ENCODE measurements at places on chromosomes 3 and 15.
A peak's percentile ranks its signal among the peaks of the same experiment; 100 is the strongest.

DNA sequence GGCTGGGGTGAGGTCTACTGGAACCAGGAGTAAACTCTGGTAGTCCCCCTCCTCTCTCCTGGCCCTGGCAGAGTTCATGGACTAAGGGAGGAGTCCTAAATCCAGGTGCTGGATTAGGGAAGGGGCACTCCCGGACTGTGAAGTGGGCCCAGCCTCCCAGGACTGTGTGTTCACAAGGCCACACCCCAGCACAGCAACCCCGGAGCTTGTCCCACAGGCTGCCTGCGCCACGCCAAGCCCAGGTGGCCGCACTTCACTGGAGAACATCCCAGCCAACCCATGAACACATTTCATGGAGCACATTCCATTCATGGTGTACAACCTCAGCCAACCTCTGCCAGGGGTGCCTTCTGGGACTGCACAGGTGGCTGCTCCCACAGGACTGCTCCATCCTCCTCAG, 8.2 kb downstream of the ARPIN start:
- no peak for DNase-seq

DNA sequence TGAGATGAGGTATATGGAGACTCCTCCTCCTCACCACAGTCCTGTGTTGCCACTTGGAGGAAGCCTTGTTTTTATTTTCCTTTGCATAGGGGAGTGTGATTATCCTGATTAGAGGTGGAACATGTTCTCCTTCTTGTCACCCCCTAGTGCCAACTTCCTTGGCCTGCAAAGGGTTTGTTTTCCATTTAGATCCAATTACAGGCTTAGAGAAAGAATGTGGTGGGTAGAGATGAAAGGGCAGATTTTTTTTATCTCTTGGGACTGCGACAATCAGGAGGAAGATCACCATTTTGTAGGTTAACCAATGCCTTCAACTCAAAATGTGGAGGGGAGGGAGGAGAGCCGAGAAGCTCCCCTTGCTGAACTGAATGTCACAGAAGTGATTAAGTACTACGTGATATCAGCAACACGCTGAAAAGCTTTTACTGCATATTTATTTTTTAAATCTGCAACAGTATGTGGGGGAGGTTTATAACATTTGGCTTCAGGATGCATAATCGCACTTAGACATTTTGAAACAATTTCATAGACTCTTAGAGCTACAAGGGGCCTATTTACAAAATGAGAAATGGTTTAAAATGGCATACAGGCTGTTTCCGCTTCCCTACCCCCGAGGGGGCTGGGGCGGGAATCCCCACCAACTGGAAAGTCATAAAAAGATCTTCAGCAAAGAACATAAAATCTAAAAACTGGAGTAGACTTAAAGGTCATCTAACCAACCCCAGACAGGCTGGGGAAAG, 2.4 kb downstream of the LMCD1 start:
- DNase-seq: no peak

DNA sequence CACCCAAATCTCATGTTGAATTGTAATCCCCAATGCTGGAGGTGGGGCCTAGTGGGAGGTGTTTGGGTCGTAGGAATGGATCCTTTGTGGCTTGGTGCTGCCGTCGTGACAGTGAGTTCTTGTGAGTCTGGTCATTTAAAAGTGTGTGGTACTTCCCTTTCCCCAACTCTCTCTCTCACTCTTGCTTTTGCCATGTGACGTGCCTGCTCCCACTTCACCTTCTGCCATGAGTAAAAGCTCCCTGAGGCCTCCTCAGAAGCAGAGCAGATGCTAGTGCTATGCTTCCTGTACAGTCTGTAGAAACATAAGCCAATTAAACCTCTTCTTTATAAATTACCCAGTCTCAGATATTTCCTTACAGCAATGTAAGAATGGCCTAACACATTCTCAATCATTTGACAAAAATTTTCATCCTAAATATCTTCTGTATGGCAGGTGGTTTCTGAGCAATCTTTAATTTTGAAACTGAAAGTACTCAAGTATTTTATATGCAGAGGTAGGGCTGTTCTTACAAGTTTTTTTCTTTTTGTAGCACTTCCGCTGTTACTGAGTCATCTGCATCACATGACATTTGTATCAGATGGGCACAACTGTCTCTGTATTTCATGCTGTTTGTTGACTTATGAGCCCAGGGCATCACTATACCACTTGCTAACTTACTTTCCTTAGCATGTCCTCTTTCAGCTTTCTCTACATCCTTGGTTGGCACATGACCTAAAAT, 8.8 kb downstream of the RPL39L start:
- DNase-seq: peak; percentile 37

DNA sequence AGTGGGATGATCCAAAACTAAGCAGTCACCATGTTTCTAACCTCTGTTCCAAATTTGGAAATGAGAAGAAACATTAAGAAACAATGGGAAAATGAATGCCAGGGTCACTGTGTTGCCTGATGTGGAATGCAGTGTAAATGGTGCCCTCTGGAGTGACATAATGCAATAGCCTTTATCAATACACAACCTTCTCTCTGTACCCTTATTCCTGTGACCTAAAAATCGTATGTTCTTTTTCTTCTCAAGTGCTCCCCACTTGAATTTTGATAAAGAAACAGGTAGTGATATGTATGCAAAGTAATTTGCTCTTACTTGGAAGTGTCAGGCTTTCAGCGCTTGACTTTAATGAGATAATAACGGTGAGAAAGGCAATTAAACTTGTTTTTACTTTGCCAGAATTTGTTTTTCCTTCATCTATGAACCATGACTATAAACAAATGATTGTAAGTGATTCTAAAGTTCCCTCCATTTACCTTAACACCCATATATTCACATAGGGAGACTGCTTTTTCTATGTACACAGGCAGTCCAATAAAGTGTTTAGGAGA, 145.8 kb upstream of the THRB start:
- no peak for DNase-seq

DNA sequence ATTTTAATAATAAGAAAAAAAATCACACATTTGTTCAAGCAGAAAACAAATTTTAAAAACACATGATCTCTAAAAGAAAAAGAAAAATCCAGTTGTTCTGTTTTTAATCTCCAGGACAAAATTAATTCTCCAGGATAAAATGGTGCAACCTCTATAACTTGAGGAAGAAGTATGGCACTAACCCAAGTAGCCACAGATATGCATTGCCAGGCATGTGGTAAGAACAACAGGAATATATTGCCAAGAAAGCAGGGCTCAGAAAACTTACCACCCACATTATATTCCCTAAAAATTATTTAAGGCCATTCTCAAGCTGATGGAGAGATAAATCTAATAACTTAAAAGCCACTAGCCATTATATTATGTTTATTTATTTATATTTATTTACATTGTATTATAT, 295.7 kb upstream of the TMCO5A start:
- no peak for DNase-seq

GRCh38 chr15:78396976-78397375, 41.0 kb upstream of the IREB2 start:
- no peak for DNase-seq

DNA sequence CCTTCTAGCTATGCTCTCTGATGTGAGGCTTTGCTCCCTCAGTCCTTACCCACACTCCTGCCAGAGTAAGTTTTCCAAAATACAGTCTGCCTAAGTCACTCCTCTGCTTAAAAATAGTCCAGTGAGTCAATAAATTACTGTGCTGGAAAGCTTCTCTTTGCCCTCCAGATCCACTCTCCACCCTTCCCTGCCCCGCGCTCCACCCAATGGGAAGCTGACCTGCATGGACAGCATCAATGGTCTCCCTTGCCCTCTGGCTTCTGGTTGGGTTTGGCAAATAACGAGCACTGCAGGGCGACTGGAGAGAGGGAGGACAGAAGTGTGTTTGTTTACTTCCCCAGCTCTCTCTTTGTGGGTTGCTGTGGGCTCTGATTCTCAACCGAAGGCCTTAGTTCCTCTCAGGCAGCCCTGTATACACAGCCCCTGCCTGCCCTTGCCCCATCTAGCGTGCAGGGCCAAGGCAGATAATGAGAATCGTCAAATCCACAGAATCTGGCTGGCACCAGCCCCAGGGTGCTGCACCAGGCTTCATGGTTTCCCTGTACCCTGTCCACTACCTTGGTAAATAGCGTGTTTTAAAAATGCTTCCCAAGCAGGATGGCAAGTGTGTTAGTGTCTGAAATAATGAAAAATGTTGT, 110.4 kb downstream of the ADAMTSL3 start:
- no peak for DNase-seq

DNA sequence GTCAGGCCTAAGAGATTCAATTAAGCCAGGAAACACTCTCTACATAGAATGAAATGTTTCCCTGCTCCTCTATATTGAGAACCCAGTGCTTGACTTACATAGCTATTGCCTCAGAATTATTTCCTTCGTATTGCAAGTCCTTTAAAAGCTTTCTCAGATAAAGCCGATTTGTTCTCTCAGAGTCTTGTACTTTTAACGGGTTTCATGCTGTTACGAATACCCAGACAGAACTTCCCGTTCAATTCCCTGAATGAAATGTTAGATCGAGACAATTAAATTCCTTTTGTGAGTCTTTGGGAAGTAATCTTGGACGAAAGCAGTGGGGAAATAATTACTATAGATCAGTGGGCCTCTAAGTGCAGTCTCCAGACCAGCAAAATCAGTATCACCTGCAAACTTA, 102.8 kb upstream of the CHL1 start:
- DNase-seq: no peak

GRCh38 chr3:123686251-123686650, 101.4 kb upstream of the HACD2 start:
- no peak for DNase-seq

- DNase-seq: peak; percentile 76
Observed at GRCh38 chr3:46946856-46947545, 29.5 kb downstream of the CCDC12 start.

GRCh38 chr3:170520996-170521395, 64.9 kb downstream of the SLC7A14 start:
- no peak for DNase-seq

DNA sequence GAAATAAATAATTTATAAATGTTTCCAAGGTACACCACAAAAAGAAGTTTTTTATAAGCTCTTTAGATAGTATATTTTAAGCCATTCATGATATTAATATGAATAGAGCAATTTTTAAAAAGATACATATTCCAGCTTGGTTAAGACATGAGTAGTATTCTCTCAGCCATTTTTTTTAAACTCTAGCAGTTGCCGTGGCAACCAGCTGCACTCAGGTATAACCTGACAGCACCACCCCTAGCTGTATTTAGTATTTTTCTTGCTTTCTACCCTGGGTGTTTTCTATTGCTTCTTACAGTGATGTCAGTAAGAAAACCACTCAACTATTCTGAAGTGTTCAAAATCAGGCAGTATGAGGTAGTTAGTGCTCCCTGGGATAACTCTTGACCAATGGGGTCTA, 496.3 kb upstream of the CNTN3 start:
- DNase-seq: no peak

GRCh38 chr3:155890671-155891190, 20.3 kb downstream of the GMPS start:
- DNase-seq: no peak

GRCh38 chr3:8413337-8413926, 88.2 kb upstream of the LMCD1 start:
- no peak for DNase-seq

DNA sequence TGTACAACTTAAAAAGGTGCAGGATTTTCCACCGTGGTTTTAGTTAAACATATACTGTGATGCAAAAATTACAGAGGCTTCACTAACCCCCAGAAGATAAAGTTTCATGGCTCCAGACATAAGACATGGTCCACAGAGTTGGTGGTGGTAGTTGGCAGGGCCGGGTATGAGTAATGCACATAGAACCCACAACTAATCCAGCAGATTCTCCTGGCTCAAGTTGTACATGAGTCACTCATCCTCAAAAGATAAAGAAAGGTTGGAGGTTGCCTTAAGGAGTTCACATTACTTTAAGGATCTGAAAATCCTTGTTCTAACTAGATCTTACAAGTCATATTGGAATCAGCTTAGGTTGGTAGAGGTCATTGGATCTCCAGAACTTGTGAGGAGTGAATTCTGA, 98.3 kb upstream of the ZBTB20 start:
- no peak for DNase-seq

DNA sequence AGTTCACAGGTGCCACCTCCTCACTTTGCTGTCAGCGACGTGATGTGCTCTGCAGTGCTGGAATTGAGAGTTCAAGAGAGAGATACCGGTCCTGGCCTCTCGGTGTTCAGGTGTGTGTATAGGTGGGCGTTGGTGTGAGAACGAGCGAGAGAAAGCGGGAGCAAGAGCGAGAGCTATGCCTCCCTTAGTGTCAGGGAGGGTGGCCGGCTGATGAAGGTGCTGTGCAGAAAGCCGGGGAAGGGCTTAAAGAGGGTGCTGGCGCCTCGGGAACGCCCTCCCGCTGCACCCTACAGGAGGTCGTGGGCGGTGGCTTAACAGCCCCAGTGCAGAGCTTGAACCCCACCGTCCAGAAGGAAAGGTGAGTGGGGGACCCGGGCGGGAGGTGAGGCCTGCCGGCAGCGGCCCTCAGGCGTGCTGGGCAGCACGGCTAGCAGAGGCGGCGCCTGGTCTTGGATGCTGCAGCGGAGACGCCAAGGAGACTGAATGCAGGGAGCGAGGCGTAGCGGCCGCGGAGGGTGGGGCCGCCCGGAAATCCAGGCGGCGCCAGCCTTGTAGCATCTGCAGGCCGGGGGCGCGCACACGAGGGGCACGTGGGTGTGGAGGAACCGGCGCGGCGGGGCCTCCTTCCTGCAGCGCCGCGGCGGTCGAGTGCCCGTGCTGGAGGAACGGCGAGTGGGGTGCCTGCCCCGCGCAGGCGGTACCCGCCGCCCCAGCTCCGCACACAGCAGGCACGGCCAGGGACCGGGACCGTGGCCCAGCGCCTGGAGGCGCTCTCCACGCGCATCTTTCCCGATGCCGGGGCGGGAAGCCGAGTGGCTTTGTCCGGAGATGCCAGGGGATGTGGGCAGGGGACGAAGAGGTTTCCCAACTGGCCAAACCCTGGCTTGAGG, 246.8 kb upstream of the TOPAZ1 start:
- DNase-seq: no peak

GRCh38 chr3:55085231-55085630, 157.4 kb upstream of the LRTM1 start:
- no peak for DNase-seq

GRCh38 chr15:74259292-74259648, 23.1 kb downstream of the CCDC33 start:
- no peak for DNase-seq

- DNase-seq: no peak
Observed at GRCh38 chr15:31501536-31502157, 175.0 kb downstream of the KLF13 start.

DNA sequence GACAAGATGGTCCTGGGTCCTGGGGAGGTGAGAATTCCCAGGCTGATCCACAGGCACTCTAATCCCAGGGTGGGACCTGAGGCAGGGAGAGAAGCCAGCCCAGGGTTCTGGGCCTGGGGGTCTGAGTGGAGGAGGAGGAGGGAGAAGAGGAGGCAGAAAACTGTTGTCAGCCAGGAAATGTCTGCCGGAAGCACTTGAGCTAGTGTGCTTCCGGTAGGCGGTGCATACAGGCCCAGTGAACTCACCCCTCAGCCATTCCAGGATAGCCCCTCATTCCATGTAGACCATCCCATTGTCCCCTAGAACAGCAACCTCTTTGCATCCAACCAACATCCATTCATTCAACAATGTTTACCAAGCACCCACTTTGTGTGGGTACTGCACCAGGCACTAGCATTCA, 47.9 kb upstream of the LCTL start:
- DNase-seq: no peak
